Transverse colon (tissue), 4 donors: ENCODE measurements at places on chromosomes 12 and 14. TPM values are rescaled to one million over a fixed set of nuclear protein-coding genes. Genes with fewer than 3 reads are reported as not detected.

Gene TMEM30B
- total RNA-seq = 50.4 TPM

Gene CHGA
- 215 TPM for total RNA-seq

Gene PRKD1
- 6.4 TPM for total RNA-seq

Gene ART4
- total RNA-seq = not detected

- H3K4me1 ChIP-seq = peaks cover 16% of the 10 kb centered on the region
- H3K27me3 ChIP-seq = peaks cover 21% of the 10 kb centered on the region
- H3K4me3 ChIP-seq = no peak overlapping the region
- no peak for DNase-seq
- no peaks in the 10 kb centered on the region for H3K36me3 ChIP-seq
- peak overlapping the region; percentile 83 for H3K27ac ChIP-seq
These were observed 1.6 kb downstream of the GDF11 start for GRCh38 chr12:55744340-55745030.

GRCh38 chr14:105312973-105313372 is 1.6 kb upstream of the PACS2 start:
- H3K4me1 ChIP-seq = peaks cover 21% of the 10 kb centered on the region
- no peak overlapping the region for H3K4me3 ChIP-seq
- no peaks in the 10 kb centered on the region for H3K27me3 ChIP-seq
- no peak overlapping the region for H3K27ac ChIP-seq
- H3K36me3 ChIP-seq = no peaks in the 10 kb centered on the region

GRCh38 chr12:54398995-54399793 is 14.7 kb upstream of the ZNF385A start:
- no peaks in the 10 kb centered on the region for H3K27me3 ChIP-seq
- peak; percentile 85 for DNase-seq
- H3K36me3 ChIP-seq = peaks cover 62% of the 10 kb centered on the region
- peak overlapping the region; percentile 28 for H3K27ac ChIP-seq
- H3K4me1 ChIP-seq = no peaks in the 10 kb centered on the region

- H3K4me1 ChIP-seq = no peaks in the 10 kb centered on the region
- H3K4me3 ChIP-seq = no peak overlapping the region
- no peak overlapping the region for H3K27ac ChIP-seq
- no peaks in the 10 kb centered on the region for H3K27me3 ChIP-seq
- no peaks in the 10 kb centered on the region for H3K36me3 ChIP-seq
- DNase-seq = no peak
These were observed 121.9 kb downstream of the CAND1 start for GRCh38 chr12:67391034-67391433.

GRCh38 chr12:93676408-93677194 is 574 bp upstream of the CRADD start:
- H3K27ac ChIP-seq = peak overlapping the region; percentile 97
- peak overlapping the region; percentile 58 for H3K4me3 ChIP-seq
- peaks cover 4% of the 10 kb centered on the region for H3K4me1 ChIP-seq
- no peak for DNase-seq
- H3K27me3 ChIP-seq = peaks cover 5% of the 10 kb centered on the region

Gene C12orf60
- total RNA-seq = 0.55 TPM

- H3K27me3 ChIP-seq = no peaks in the 10 kb centered on the region
- H3K27ac ChIP-seq = peak overlapping the region; percentile 98
- H3K4me3 ChIP-seq = peak overlapping the region; percentile 99
- H3K36me3 ChIP-seq = peaks cover 4% of the 10 kb centered on the region
These were observed 286 bp downstream of the PPP4R3A start for GRCh38 chr14:91509878-91510170.

DNA sequence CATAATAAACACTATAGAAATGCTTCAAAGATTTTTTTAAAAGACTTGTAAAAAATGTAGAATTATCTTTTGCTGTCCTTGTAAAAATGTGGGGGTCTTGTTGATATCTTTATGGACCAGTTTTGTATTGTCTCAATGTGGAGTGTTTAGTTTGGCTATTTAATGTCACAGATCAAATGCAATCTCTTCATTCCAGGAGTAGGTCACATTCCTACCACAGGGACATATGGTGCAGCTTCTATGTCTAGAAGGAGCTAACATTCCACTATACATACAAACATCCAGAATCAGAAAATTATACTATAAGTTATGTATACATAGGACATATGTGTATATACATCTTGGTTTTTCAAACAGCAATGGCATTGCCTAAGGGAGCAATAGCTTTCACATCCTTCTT is 345.7 kb downstream of the BMP4 start:
- no peaks in the 10 kb centered on the region for H3K36me3 ChIP-seq
- no peak overlapping the region for H3K4me3 ChIP-seq
- no peaks in the 10 kb centered on the region for H3K27me3 ChIP-seq
- no peak overlapping the region for H3K27ac ChIP-seq
- H3K4me1 ChIP-seq = peaks cover 18% of the 10 kb centered on the region
- no peak for DNase-seq

DNA sequence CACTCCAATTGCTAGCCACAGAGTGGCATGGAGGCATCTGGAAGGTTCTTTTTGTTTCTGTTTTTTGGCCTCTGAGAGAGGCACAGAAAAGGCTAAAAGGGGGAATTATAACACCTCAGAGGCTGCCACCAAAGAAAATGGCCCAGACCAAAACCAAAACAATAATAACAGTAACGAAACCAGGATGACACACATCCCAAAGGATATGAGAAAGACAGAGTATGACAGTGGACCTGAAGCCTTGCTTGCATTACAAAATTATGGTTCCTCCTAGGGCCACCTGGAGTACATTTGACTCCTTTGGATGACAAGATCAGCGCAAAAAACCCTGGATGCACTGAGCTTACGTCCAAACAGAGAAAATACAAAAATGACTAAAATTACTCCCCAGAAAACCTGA is 152.7 kb downstream of the AEBP2 start:
- no peak for DNase-seq
- H3K27me3 ChIP-seq = no peaks in the 10 kb centered on the region
- no peak overlapping the region for H3K4me3 ChIP-seq
- no peaks in the 10 kb centered on the region for H3K4me1 ChIP-seq

GRCh38 chr12:26514364-26514763 is 318.6 kb downstream of the ITPR2 start:
- DNase-seq = no peak
- H3K36me3 ChIP-seq = no peaks in the 10 kb centered on the region
- H3K4me3 ChIP-seq = no peak overlapping the region

DNA sequence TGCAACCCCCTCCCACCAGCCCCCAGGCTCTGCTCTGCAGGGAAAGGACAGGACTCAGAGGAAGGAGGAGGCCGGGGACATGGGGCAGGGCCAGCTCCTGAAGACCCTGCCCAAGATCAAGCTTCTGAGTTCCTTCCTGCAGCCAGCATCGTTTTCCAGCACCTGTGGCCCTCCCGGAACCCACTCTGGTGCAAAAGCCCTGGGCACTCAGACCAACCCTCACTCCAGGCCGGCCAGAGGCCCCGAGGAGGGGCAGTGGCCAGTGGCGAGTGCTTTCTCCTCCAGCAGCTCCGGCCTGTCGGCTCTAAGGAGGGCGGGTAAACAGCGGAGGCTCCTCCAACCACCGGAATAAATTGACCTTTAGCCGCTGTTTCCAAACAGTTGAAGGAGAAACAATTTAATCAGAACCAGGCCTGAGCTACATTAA is 10.8 kb downstream of the TMEM179 start:
- H3K27me3 ChIP-seq = no peaks in the 10 kb centered on the region
- H3K27ac ChIP-seq = no peak overlapping the region
- no peaks in the 10 kb centered on the region for H3K4me1 ChIP-seq
- DNase-seq = no peak
- H3K36me3 ChIP-seq = no peaks in the 10 kb centered on the region

- peaks cover 30% of the 10 kb centered on the region for H3K27me3 ChIP-seq
- H3K4me3 ChIP-seq = no peak overlapping the region
- H3K4me1 ChIP-seq = peaks cover 13% of the 10 kb centered on the region
These were observed 25.0 kb downstream of the SYNDIG1L start for GRCh38 chr14:74400919-74401503.

DNA sequence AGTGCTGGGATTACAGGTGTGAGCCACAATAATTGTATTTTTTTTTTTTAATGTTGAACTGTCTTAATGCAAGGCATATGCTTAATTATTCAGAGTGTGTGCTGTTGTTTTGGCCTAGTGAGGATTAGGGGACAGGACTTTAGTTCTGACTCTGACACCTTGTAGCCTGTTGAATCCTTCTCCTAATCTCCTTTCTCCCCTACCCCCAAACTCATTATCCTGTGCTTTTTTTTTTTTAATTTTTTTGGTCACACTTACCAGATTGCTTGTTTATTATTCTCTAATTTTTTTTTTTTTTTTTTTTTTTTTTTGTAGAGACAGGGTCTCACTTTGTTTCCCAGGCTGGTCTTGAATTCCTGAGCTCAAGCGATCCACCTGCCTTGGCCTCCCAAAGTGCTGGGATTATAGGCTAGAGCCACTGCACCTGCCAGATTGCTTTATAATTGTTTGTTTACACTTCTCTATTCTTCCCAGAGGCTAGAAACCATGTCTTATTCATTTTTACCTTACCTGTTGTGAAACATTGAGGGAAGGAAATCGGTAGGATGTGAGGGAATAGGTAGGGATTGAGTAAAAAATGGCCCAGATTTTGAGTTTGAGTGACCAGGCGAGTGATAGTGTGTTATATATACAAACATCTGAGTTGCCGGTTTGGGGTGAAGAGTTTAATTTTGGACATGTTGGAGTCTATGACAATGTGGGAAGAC is 32.2 kb downstream of the DIP2B start:
- no peak for DNase-seq
- H3K36me3 ChIP-seq = no peaks in the 10 kb centered on the region
- peak overlapping the region; percentile 45 for H3K27ac ChIP-seq
- no peaks in the 10 kb centered on the region for H3K27me3 ChIP-seq
- peaks cover 38% of the 10 kb centered on the region for H3K4me1 ChIP-seq
